D341Med (cell line): ENCODE measurements at places on chromosomes 5 and 9.

- no peak for DNase-seq
Measured at GRCh38 chr5:147474140-147474539, 35.7 kb downstream of the DPYSL3 start.

- no peak for DNase-seq
Measured at GRCh38 chr9:16136961-16137360, 584.1 kb downstream of the CCDC171 start.

DNA sequence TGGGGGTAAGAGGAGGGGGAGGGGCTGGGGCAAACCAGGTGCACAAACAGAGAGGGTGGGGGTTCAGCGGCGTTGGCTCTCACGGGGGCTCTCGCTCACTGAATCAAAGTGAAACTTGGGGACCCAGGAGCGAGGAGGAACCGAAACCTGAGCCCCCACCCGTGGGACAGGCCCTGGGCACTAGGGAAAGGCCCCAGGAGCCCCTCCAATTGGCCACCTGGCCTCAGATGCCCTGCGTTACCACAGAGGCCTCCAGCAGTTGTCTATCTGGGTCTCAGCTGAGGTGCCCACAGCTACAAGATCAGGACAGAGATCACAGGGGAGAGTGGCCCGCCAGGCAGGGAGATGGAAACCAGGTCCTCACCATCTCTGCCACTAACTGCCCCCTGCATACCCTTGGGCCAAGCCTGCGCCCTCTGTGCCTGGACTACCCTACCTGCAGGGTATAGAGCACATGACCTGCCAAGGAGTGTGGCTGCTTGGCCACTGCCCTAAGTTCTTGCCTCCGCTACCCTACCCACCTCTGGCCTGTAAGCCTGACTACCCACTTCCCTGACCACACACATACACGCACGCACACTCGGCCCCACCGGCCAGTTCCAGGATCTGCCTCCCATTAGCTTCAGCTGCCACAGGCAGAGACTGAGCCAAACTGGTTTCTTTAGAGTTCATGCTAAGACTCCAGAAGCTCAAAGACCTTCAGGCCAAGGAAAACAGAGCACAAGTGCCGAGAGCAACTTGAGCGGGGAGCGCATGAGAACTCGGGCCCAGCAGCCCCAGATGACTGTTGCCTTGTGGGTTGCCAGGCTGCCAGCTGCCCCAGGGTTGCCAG, 39.9 kb downstream of the PAX5 start:
- DNase-seq = no peak

DNA sequence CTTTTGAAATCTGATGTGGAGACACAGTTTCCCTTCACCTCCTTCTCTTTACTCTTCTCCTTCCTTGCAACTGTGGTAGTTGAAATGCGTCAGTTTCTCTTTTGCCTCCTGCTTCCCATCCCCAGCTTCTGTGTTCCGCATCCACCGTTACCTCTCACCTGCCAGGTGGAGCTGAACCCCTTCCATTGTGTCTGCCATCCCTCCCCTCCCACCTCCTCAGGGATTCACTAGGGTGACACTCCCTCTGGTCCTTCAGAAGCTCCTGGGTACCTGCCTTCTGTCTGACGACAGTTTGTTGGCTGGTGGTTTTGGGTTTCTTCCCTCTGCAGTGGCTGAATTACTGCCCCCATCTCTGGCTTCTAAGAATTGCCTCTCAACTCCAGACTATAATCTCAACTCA, 132.1 kb downstream of the SLC24A2 start:
- no peak for DNase-seq

DNA sequence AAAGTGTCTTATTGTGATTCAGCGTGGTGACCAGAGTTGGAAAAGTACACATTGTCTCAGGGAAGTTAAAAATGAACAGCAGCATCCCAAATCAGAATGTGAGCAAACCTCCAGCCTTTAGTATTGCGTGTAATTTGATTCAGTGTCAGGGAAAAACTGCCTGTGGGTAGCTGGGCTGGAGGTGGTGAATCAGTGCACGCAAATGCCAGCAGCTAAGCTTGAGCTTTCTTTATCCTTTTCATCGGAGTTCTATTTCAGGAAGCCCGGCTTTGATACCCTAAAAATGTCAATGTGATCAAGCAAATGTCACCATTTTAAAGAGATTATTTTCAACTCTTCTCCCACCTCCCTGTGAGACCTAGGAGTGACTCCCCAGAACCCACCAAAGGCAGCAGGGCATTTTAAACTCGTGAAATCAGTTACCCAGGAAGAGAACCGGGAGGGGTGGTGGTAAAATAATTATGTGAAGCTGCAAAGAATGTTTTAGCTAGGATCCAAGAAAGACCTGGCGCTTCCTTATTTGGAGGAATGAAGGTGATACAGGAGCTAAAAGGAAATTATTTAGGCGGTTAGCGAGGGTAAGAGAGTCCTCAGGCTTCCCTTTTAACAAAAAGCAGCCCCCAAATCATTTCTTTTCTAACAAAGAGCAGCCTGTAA, 25.7 kb upstream of the C5orf47 start:
- no peak for DNase-seq

- DNase-seq = no peak
Measured at GRCh38 chr9:133910855-133911514, 81.1 kb downstream of the VAV2 start.

DNA sequence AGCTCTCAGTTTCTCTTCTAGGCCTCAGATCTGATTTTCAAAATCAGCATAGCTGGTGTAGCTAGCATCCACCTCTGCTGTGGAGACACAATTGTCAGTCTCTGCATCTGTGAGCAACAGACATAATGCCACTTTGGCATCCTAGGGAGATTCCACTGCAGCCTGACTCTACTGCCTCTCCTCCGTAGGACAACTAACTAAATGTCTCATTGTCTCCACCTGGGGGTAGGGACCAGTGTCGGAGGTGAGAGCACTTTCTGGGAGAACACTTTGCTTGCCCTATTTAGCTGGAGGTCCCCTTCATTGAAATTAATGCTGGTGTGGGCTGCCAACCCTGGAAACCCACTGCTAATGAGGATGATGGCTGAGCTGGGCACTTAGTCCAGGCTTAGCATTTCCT, 1.4 kb downstream of the PPP3R2 start:
- no peak for DNase-seq

DNA sequence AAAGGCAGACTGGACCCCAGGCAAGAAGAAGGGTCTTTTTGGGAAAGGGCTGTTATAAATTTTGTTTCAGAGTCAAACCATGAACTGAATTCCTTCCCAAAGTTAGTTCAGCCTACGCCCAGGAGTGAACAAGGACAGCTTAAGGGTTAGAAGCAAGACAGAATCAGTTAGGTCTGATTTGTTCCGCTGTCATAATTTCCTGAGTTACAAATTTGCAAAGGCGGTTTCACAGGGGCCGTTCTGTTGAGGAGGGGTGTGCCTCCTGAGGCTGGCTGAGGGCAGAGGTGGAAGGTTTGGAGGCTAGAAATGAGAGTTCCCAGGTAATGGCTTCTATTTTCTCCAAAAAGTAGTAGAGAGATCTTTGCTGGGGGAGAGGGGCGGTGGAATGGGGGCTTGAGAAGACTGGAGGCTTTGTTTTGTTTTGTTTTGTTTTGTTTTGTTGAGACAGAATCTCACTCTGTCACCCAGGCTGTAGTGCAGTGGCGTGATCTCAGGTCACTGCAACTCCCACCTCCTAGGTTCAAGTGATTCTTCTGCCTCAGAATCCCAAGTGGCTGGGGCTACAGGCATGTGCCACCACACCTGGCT, 4.1 kb upstream of the CERCAM start:
- DNase-seq = no peak

DNA sequence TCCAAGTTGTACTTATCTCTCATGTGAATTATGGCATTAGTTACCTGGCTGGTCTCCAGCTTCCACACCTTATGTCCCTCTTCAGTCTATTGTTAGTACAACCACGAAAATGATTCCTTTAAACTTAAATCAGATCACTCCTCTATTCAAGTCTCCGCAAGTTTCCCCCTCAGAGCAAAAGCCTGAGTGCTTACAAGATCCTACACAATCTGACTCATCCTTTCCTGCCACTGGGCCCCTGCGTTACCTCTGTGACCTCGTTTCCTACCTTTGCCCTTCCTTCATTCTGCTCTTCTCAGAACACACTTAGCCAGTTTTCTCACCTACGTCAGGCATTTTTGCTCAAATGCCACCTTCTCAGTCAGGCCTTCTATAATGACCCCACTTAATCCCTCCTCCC, 45.1 kb upstream of the GLIS3 start:
- no peak for DNase-seq

DNA sequence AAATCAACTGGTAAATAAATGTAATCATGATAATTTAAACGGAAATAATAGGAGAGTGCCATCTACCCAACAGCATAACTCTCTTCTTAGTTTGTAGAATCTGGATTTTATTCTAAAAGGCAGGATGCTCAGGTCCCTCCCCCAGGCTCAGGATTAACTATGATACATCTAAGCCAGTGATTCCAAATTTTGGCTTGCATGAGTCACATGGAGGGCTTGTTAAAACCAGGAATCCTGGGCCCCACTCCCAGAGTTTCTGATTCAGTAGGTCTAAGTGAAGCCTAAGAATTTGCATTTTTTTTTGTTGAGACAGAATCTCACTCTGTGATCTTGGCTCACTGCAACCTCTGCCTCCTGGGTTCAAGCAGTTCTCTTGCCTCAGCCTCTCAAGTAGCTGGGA, 62.3 kb upstream of the ZFR start:
- DNase-seq = no peak

GRCh38 chr9:35673132-35674024, at the start of gene CA9:
TSS of gene CA9 (plus strand) at chr9:35673928. CDS start at chr9:35673960, 32 bp downstream.
- DNase-seq = no peak

DNA sequence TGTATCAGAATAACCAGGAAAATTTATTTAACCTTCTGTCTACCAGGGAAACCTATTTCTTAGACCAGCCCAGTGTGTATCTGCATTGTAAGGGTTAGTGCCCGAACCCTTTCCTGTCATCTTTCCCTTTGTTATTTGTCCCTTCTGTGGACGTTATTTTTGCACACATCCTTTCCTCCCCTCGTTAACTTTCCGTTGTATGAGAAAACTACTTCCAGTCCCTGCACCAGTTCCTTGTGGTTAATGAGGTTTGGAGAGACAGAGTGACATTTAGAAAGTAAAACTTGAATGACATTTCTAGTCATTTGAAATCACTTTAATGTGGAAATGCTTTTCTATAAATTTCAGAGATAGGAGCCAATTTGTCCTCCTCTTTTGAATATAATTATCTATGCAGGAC, 4.3 kb upstream of the IFNB1 start:
- no peak for DNase-seq

DNA sequence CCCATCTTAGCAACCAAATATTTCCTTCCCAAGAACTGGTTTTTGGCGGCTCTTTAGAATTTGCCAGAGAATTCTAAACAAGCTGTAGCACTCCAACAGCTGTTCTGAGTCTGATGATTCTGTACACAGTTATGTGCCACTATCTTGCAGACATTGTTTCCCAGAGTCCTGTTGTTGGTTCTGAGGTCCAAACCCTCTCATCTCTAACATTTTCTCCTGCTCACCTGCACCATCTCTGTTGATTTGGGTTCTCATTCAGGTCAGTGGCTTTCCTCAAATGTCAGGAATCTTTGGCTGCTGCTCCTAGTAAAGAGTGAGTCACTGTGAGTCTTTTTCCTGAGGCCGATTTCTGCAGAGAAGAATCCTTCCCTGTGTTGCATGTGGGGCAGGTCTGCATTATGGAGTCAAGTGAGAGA, 50.0 kb downstream of the CAMSAP1 start:
- DNase-seq = no peak

- DNase-seq = no peak
Measured at GRCh38 chr5:158560170-158560569, 539.5 kb downstream of the EBF1 start.

- DNase-seq = no peak
Measured at GRCh38 chr5:6407558-6408259, 29.4 kb upstream of the MED10 start.

DNA sequence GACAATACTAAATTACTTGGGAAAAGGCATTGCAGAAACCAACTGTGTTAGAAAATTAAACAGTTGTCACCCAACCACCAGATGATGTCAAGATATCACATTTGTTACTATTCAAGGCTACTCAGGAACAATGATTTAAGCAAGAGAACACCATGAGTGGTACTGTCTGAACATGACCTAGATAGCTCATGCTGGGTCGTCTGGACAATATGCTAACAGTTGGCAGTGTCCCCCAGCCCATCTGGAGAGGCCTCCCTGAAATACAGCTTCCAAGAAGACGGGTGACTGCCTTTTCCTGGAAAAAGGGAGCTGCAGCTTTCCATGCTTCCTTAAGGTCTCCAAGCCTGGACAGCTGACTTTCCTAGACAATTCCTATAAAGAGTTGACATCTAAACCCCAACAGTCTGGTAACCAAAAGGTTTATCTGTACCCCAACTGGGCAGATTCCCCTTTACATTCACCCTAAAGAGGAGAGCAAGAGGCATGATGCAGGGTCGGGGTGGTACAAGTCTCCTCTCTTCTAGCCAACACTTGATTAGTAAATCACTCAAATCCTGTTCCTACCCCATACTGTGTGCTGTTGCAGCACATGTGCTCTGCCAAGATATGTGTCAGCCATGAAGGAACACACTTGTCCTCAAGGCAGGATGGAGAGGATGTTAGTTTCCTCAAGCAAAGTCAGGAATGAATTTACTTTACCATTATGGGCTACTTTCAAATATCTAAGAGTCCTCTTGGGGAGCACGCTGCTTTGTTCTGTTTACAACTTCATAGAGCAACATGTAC, 433.0 kb downstream of the PDE4D start:
- DNase-seq = no peak

DNA sequence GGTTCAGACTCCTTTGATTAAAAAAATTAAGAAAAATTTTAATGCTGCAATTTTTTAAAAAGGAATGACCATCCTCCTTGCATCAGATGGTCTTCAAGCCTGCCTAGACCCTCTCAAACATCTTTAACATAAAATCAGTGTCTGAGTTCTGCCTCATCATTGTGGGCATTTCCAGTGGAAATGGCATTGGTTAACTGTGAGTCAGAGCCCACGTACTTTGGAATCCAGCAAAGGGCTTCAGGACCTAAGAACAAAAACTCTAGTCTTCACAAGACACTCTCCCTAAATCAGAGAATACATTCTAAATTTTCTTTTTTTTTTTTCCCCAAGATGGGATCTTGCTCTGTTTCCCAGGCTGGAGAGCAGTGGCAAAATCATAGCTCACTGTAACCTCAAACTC, 9.4 kb upstream of the C5orf15 start:
- no peak for DNase-seq

- DNase-seq = no peak
Measured at GRCh38 chr9:109022873-109023272, 9.6 kb upstream of the CTNNAL1 start.
